PC-9 (cell line): ENCODE measurements at places on chromosomes 3 and 15.

DNA sequence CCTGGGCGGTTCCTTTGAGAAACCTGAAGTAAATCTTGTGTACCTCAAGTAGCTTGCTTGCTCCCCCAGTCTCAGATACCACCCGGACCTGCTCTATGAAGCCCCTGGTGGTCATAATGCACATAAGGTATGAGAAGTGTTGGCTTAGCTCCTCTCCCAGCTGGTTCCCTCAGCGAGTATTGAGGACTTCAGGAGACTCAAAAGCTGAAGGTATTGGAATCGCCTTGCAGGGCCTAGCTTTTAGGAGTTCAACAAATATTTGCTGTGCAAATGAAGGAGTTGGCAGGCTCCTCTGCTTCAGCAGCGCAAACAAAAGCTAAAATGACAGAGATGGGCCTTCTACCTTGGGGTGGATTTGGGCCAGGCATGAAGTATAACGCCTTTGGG, 1.7 kb downstream of the CMTM8 start:
- DNase-seq = peak; percentile 8

DNA sequence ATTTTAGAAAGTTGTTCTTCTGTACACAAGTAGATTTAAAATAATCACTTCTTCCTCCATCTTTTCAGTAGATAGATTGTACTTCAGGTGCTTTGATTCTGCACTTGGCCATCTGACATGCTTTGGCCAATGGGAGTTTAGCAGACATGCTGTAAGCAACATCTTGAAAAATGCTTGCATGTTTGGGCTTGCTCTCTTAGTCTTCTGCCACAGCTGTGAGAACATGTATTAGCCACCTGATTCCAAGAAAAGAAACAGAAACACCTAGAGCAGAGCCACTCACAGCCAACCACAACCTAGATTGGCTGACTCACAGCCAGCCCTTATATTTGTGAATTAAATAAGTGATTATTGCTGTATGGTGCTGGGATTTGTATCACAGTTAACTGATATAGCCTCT, 70.2 kb upstream of the GADL1 start:
- no peak for DNase-seq

DNA sequence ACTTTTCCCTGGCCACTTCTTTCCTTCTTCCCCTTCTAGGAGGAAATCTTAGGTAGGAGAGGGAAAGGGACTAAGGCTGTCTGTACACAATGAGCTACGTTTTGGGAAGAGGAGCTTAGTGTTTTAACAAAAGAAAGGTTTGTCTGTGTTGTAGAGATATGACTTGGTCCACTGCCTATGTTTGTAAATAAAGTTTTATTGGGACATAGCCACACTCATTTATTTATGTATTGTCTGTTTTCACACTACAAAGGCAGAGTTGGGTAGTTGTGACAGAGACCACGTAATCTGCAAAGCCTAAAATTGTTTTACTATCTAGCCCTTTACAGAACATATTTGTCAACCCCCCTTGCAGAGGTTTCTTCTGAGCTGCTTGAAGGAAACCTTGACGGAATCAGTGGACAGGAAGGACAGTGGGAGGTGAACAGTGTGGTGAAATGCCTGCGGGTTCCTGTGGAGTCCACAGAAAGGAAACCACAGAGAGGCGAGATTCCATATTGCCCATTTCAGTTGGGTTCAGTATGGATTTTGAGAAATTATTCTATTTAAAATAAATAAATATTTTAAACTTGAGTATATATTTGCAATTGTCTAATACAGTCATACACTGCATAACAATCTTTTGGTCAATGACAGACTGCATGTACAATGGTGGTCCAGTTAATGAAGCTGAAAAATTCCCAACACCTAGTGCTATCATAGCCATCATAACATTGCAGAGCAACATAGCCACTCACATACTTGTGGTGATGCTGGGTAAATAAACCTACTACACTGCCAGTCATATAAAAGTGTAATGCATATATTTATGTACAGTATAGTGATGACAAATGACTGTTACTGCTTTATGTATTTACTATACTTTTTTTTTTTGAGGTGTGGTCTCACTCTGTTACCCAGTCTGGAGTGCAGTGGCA, 157.9 kb upstream of the NUDT16 start:
- DNase-seq = no peak

DNA sequence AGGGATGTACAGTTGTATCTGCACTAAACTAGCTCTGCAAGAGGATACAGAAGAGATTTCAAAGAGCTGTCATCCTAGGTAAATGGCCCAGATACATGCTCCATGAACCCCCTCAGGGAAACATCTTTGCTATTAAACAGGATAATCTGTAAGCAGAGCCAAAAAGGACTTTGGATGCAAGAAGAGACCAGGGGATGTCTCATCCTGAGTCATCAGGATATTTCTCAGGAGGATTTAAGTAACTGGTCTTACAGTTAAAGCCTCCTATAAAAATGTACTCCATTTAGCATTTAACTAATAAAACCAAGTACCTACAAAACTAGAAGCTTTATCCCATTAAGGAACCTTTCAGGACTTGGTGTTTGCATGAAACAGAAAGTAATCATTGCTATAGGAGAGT, 48.2 kb upstream of the PHLDB2 start:
- DNase-seq = no peak

- DNase-seq = no peak
These were observed 104.4 kb downstream of the LRRK1 start for GRCh38 chr15:101023501-101024072.

DNA sequence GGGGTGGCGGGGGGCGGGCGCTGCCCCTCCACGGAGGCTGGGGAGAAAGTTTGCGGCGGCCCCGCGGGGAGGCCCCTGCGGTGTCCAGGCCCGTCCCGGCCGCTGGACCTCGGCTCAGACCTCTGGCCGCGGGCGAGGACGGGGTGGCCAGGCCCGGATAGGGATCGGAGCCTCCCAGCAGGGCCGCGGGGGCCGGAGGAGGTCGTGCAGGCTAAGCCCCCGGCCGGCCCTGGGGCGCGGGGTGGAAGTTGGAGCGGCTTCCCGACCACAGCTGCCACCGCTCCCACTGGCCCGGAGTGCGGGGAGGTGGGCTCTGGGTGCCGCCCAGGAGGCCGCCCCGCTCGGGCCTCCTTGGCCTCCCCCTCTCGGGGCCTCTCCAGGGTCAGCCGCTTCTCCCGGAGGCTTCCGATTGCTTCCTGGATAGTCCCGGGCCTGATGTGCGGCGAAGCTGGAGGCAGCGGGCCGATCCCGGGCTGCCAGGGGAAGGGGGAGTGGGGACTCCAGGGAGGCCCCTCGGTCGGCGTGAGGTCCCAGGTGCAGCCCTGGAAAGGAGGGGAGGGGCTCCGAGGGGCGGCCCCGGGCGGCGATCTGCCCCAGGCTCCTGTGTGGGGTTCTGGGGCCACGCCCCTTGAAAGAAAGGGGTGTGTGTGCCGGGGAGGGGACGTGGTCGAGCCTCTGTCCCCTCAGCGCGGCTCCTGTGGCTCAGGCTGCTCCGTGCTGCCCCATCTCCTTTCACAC, 907 bp downstream of the PLXNA1 start:
- DNase-seq = peak; percentile 66

DNA sequence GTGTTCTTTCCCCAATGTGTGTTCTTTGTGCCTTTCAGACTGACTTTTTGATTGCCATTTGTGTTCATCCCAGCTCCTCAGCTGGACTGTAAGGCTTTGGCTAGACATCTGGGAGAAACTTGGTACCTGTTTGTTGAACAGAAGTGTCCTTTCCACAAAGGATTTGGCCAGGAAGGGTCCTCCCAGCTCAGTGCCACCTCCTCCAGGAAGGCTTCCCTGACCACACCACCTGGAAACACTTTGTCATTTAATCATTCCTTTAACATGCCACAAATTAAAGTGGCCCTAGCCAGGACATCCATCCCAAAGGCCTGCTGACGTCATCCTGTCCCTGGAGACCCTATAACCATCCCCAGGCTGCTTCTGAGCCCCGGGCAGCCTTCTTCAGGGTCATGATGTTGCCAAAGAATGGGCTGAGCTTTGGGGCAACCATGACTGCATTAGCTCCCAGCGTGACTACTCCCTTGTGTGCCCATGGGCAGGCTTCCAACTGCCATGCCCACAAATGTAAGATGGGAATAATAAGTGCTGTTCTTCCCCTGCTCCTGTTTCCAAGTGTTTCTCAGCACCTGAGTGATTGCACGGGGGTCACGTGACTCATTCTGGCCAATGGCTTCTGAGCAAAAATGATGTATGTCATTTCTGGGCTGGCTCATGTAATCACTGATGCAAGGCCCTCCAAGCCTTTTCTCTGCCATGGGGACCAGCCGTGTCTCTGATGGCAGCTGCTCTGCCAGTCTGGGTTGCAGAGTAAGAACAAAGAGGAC, 112.5 kb upstream of the SMAD3 start:
- DNase-seq = no peak
